ENCODE measurements at places on chromosomes 16 and 17.
A peak's percentile ranks its signal among the peaks of the same experiment; 100 is the strongest.

DNA sequence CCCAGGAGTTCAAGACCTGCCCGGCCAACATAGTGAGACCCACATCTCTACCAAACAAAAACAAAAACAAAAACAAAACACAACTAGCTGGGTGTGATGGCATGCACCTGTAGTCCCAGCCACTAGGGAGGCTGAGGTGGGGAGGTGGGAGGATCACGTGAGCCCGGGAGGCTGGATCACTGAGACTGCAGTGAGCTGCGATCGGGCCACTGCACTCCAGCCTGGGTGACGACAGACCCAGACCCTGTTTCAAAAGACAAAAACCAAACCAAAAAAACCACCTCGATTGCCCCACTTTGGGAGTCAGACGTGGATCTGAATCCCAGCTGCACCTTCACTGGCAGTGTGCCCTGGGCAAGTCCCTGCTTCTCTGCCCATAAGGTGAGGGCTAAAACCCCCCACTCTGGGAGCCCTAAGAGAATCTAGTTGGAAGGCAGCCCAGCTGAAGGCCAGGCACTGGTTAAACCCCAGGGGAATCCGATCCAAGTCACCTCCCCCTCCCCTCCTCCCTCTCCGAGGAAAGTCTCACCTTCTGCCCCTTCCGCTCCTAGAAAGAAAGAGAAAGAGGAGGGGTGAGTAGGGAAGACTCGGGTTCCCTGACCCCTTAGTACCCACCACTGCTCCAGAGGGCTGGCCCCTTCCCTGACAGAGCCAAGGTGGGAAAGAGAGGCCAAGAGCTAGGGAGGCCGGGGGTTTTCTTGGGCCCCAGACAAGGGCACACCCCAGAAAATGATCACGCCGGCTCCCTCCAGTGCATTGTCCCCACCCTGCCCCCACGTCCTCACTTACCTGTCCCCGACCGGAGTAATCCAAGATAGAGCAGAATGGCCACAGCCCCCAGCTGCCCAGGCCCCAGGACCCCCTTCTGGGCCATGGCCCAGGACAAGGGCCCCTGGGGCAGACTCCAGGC is 647 bp downstream of the PRSS8 start:
- DNase-seq = no peak

- no peak for DNase-seq
Measured at GRCh38 chr17:76688165-76688622, 22.6 kb downstream of the MXRA7 start.

GRCh38 chr16:69150146-69150865 is 17.9 kb downstream of the UTP4 start:
- peak; percentile 55 for DNase-seq

- no peak for DNase-seq
Measured at GRCh38 chr16:1343428-1344242, 8.0 kb downstream of the TSR3 start.

GRCh38 chr17:44928950-44929720 is 13.8 kb upstream of the GFAP start:
- no peak for DNase-seq

GRCh38 chr17:57927048-57927723 is 28.0 kb downstream of the CUEDC1 start:
- DNase-seq = no peak

DNA sequence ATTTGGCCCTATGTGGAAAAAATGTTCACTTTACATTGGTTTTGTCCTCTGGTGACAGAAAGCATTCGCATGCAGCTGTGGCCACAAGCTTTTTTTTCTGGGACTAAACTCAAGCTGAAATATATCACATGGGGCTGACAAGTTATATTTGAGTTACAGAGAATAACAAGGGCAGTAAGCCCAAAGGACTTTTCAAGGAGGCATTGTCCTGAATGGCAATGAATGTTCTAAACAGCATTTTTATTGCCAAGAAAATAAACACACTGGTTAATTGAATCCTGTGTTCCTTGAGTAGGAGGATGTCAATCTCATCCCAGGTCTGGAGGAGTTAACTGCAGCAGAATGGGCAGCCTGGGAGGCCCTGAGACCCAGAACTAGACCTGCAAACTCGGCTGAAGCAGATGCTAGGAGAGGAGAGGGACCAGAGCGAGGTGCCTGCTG is 114.5 kb downstream of the COPRS start:
- DNase-seq = no peak

GRCh38 chr17:48239603-48239995 is 132.0 kb downstream of the SNX11 start:
- no peak for DNase-seq

- DNase-seq = no peak
Measured at GRCh38 chr17:38533866-38534497, 71.8 kb downstream of the SRCIN1 start.

GRCh38 chr17:63859257-63859656 is 14.2 kb downstream of the CSH2 start:
- DNase-seq = no peak

DNA sequence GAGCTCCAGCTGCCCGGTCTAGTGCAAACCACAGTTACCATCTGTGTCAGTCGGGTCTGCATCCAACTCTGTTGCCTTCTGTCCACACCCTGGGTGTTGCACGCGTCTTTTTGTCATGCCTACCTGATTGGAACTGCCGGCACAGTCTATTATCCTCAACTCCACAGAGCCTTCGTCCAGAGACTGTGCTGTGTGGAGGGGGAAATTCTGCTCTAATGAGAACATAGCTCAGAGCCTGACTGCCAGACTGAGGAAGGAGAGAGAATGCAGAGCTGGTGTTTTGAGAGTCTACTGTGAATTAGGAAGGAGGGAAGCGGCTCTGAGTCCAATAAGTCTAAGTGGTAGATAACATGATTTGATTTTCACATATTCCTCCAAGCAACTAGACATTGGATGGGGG is 68.3 kb upstream of the GPR139 start:
- DNase-seq = no peak

DNA sequence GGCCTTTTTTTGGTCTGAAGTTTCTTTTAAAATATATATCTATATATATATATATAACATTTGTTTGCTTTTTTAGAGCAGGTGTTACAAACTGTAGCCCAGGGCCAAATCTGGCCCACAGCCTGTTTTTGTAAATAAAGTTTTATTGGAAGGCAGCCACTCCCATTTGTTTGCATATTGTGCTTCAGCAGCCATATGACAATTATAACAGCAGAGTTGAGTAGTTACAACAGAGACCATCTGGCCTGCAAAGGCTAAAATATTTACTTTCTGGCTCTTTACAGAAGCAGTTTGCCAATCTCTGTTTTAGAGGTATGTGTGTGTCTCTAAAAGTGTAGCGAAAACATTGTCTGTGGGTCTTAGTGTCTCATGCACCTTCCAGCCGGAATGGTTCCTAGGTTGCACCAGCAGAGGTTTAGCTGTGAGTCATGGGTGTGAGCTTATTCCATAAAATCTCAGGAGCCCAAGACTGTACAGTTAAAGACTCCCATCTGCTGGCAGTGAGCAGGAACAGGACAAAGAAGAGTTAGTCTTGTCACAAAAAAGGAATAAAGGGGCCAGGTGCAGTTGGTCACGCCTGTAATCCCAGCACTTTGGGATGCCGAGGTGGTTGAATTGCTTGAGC is 23.8 kb downstream of the LCMT1 start:
- no peak for DNase-seq

DNA sequence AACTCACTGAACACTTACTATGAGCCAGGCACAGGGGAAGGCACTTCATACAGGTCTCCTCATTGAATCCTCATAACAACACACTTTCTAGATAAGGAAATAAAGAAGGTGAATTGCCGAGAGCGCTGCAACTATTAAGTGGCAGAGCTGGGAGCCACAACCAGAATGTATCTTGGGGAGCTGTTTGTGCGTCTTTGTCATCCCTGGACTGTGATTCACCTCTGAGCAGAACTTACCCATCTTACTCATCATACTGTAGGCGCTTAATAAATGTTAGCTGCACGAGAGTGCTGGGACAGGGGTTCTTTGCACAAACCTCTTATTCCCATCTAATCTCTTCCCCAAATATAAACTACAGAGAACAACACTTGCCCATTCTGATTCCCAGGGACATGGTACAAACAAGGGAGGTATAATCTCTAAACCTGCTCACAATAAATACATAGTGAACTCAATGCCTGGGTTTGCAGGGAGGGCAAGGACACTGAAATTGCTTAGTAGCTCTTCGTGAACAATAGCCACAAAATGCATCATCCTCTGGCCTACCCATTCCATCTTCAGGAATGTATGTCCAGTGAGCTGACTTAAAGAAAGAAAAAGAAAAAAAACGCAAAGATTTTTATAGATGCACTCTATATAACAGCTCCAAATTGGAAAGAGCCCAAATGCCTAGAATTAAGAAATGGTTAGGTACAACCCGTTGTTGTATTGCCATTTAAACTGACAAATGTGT is 43.0 kb downstream of the MYO18A start:
- DNase-seq = no peak

Measured in CD8-positive, alpha-beta memory T cell (primary cell).